Activated CD4-positive, alpha-beta T cell treated with anti-CD3 and anti-CD28 coated beads for 1 hour (primary cell): ENCODE measurements at places on chromosomes 2 and 18.

- no peak for DNase-seq
These were observed 544.8 kb downstream of the ARHGAP15 start for GRCh38 chr2:143674051-143674450.

DNA sequence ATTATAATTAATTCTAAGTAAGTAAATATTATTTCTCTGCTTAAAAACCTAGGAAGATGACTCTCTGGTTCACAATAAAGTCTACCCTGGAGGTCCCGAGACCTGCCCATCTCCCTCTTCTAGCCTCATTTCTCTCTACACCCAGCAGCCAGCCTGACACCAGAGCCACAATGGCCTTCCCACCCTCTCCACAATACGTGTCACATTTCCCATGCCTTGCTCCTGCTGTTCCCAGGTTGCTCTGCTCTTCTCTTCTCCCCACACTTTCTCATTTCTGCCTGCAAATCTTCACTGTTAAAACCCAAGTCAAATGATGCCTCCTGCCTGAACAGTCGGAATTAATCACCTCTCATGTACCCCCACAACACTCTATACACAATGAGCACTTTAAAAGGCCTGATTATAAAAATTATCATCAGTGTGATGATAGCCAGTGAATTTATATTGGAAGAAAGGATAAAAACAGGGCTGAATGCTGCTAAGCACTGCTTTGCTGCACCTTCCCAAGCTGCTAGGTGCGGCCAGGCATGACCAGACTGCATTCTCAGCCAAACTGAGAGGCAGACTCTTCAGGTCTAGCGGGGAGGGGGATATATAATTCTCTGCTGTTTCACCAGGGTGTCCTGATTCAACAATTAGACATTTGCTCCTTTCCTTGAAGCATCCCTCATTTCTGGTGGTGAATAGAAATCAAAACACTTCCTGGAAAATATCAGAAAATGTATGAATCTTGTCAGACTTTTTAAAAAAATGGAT is 160.6 kb downstream of the DTNA start:
- DNase-seq = no peak

DNA sequence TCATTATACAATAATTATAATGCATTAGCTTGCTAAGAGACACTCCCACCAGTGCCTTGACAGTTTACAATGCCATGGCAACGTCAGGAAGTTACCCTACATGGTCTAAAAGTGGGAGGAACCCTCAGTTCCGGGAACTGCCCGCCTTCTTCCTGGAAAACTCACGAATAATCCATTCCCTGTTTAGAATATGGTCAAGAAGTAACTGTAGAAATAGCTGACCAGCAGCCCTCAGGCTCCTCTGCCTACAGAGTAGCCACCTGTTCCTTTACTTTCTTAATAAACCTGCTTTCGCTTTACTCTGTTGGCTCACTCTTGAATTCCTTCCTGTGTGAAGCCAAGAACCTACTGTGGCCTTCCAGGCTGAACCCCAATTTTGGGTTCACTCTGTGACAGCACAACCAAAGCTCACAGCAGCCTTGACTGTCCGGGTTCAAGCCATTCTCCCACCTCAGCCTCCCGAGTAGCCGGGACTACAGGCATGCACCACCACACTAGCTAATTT is 20.0 kb upstream of the PTPN2 start:
- no peak for DNase-seq

GRCh38 chr2:161423421-161424393 is 7.6 kb downstream of the TBR1 start:
- no peak for DNase-seq

DNA sequence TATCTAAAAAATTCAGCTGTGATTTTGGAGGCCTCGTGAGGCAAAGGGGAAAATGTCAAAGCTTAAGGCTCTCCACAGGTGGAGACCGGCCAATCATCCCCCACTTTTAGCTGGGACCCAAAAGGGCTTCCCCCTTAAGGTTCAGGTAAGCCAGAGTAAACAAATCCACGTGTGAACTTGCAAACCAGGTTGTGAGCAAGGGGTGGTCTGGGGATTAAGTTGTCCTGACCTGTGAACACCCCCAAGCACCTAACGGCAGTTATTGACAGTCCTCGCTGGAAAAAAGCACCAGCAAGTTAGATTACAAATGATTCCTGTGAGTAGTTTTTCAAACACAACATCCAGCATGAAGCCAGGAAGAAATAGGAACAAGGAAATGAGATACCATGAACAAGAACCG is 42.9 kb downstream of the MYO7B start:
- DNase-seq = no peak

DNA sequence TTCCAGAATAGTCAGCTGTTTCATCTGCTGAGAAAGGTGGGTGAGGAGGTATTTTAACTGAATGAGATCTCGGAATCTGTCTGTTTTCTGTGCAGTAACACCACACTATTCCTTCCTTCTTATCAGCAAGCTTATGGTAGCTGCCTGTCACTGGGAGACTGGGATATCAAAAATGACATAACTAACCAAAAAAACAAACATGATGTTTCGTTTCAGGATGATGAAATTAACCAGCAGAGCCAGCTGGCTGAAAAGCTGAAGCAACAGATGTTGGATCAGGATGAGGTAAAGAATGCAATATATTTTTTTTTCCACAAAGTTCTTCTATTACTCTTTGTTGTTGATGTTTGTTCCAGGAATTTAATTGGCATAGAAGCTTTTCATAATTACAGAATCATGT is 59.8 kb upstream of the LYPD6B start:
- DNase-seq = no peak

GRCh38 chr2:65465124-65465523 is 32.7 kb upstream of the SPRED2 start:
- no peak for DNase-seq

DNA sequence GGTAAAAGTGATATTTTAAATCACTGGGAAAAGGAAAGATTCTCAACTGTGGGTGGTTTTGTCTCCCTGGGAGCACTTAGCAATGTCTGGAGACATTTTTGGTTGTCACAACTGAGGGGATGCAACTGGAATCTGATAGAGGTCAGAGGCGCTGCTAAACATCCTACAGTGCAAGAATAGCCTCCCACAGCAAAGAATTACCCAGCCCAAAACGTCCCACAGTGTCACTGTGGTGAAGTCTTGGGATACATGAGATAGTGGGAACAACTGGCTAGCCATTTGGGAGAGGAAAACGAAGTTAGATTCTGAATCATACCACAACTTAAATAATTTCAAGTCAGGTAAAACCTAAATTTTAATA is 36.4 kb upstream of the NT5DC4 start:
- DNase-seq = no peak

- DNase-seq = no peak
These were observed 217.0 kb downstream of the FIGN start for GRCh38 chr2:163518762-163519161.

DNA sequence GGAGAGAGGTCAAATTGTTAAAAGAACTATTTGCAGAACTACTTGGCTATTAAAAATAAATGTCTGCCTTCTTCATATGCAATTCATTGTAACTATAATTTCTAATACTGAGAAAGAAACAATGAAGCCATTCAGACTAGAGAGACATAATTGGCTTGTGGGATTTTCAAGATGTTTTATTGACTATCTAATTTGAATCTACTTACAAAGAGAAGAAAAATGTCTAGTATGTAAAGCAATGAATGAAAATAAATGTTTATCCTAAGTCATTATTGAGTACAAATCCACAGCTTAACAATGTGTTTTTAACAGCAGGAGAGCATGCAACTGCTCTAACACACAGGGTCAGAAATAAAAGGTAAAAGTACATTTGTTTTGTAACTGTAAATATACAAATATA is 19.2 kb downstream of the RMP24 start:
- DNase-seq = no peak

- no peak for DNase-seq
These were observed 43.7 kb downstream of the POU3F3 start for GRCh38 chr2:104897515-104898184.

GRCh38 chr2:20093263-20094141 is 42.1 kb upstream of the LAPTM4A start:
- no peak for DNase-seq

GRCh38 chr2:69518841-69519240 is 81.6 kb upstream of the NFU1 start:
- no peak for DNase-seq

GRCh38 chr2:150676747-150677383 is 189.4 kb upstream of the RND3 start:
- DNase-seq = no peak

DNA sequence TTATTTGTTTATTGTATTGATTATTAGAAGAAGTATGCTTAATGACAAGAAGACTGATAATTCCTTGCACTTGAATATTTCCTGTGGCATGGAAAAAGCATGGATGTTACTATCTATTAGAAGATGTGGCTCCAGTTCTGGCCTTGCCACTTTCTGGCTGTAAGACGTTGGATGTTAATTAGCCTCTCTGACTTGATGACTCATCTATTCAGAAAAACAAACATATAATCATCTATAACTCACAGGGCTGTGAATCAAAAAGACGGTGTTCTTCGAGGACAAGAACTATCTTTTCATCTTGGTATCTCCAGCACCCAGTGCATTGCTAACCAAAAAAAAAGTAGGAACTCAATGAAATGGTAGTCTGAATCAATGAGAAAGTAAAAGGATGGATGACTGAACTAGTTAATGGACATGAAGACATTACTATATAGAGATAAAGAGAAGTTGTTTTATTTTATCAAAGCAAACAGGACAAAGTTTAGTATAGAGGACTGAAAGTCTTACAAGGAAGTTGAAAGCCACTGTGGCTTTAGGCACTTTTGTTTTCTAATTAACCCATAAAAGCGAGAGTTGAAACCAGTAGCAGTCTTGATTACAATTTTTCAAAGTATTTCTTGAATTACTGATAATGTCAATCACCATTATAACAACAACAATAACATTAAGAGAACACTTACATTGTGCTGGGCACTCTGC is 145.3 kb downstream of the RND3 start:
- no peak for DNase-seq

GRCh38 chr2:56167616-56168562 is 15.9 kb upstream of the CCDC85A start:
- no peak for DNase-seq

- DNase-seq = no peak
These were observed 21.1 kb downstream of the NBAS start for GRCh38 chr2:15539999-15540398.

- no peak for DNase-seq
These were observed 8.6 kb upstream of the SOCS6 start for GRCh38 chr18:70280007-70280925.

DNA sequence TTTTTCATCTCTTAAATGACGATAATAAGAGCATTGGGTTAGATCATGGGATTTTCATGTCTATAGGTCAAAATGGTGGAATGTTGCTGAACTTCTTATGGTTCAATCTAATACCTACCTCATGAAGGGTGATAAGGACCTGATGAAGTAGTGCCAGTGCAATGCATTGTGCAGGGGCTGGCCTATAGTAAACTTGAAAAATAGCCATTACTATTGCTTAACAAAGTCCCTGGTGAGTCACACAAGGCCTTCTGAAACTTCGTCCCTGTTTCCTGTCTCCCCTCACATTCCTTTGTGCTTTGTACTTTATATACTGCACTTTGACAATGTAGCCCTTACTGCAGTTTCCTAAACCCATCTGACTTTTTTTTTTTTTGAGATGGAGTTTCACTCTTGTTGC is 515.9 kb downstream of the SLC4A3 start:
- no peak for DNase-seq

- no peak for DNase-seq
These were observed 18.9 kb upstream of the MYO3B start for GRCh38 chr2:170159060-170159459.
